Left kidney (tissue), 8 donors: ENCODE measurements at places on chromosomes 1 and 21.

GRCh38 chr1:22210176-22210575 lies 67.3 kb upstream of the WNT4 start:
- DNase-seq = no peak

DNA sequence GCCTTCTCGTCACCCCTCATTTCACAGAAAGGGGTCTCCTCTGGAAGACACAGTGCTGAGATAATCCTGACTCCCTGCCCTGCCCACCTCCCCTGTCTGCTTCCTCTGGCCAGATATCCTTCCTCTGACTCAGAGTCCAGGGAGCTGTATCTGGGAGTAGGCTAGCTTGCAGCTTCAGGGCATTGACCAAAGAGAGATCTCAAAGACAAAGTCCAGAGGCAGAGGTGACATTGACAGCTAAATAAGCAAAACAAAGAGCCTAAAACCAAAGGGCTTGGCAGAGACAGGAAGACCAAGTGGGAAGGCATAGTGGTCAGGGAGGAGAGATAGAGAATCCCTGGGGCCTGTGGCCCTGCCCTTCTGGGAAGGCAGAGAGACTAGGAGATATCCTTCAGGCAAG lies 64.9 kb downstream of the TNR start:
- no peak for DNase-seq

DNA sequence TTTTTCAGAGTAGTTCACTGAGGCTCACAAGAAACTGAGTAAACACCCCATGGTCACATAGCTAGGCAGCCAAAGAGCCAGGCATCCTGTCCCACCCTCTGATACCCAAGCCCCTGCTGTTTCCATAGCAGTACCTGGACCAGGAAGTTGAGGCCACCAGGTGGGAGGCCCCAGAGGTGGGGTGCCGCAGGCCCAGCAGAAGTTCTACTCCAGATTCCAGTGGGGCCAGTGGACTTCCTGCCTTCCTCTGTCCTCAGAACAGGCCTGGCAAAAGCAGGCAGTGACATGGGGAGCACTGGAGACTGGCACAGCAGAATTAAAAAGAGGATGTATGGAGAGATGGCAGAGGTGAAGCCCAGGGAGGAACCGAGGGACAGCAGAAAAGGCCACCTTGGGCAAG lies 19.0 kb downstream of the FOXO6 start:
- no peak for DNase-seq

DNA sequence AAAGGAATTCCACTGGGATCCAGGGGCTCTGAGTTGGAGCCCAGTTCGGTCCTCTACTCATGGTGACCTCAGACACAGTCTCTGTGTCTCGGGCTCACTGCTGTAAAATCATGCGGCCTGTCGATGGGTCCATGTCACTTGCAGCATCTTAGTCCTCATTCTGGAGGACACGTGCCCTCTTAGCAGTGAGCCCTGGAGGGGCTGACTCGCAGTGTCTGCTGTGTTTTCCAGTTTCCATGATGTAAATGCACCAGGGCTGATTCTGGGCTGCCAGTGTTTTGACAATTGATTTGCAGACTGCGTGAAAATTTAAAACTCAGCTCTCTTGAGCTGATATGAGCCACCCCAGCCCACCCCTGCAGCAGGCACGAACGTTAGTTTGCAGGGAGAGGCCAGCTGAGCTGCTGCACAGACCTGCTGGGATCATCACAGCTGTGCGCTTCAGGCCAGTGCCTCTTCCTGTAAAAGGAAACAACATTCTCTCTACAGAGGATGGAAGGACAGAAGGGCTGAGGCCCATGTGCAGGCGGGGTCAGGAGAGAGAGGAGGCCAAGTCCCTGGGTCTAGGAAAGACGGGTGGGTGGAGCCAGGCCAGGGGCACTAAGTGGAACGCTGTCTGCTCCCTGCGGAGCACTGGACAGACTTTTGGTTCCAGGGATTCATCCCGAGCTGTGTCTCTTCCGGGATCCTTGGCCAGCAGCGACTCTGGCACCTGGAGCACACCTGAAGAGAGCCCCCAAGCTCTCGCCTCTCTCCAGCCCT lies 42.6 kb downstream of the RSPH1 start:
- DNase-seq = no peak

GRCh38 chr21:43880111-43880985 lies 15.3 kb downstream of the AGPAT3 start:
- no peak for DNase-seq

- DNase-seq = no peak
Measured at GRCh38 chr1:54244655-54245054, 44.7 kb downstream of the MRPL37 start.

- DNase-seq = no peak
Measured at GRCh38 chr1:183515002-183515689, 42.8 kb downstream of the SMG7 start.

- no peak for DNase-seq
Measured at GRCh38 chr1:219798283-219799030, 129.9 kb downstream of the SLC30A10 start.

DNA sequence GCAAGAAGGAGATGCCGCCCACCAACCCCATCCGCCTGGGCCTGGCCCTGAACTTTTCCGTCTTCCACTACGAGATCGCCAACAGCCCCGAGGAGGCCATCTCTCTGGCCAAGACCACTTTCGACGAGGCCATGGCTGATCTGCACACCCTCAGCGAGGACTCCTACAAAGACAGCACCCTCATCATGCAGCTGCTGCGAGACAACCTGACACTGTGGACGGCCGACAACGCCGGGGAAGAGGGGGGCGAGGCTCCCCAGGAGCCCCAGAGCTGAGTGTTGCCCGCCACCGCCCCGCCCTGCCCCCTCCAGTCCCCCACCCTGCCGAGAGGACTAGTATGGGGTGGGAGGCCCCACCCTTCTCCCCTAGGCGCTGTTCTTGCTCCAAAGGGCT lies 732 bp downstream of the SFN start:
- DNase-seq = no peak

GRCh38 chr1:7388488-7389185 lies 382.5 kb upstream of the VAMP3 start:
- no peak for DNase-seq

GRCh38 chr1:76587212-76587611 lies 280.1 kb upstream of the ST6GALNAC5 start:
- DNase-seq = no peak

DNA sequence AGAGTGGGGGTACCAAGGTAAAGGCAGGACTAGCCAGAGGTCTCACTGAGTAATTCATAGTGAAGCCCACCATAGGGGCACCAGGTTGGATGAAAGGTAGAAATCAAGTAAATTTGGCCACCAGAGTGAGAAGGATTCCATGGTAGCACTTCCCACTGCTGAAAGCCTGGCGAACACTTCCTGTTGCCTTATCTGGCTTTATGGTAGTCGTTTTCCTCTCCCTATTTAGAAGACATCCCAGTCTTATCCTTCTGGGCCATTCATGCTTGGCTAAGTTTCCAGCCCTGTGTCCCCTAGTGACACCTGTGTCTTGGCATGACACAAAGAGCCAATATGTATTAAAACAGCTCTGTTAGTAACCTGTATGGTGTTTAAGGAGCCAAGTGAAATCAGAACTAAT lies 74.3 kb upstream of the SIPA1L2 start:
- DNase-seq = no peak

DNA sequence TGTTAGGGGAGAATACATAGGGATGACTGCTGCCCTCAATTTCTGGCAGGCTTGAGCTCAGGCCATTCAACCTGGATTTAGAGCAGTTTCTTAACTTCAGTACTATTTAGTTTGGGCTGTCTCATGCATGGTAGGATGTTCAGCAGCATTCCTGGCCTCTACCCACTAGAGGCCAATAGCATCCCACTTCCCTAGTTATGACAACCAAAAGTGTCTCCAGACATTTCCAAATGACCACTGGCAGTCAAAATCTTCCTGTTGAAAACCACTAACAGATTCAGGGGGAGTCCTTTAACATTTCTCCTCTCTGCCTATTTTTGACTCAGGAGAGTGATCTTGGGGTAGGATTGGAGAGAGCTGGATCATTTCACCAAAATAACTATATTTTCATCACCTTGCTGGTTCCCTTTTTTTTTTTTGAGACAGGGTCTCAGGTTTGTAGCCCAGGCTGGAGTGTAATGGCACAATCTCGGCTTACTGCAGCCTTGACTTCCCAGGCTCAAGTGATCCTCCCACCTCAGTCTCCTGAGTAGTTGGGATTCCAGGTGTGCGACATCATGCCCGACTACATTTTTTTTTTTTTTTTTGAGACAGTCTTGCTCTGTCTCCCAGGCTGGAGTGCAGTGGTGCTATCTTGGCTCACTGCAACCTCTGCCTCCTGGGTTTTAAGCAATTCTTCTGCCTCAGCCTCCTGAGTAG lies 8.7 kb downstream of the GNAT2 start:
- no peak for DNase-seq

- no peak for DNase-seq
Measured at GRCh38 chr21:37356706-37357105, 9.9 kb upstream of the DYRK1A start.

GRCh38 chr1:224292419-224292818 lies 37.6 kb downstream of the NVL start:
- DNase-seq = no peak

GRCh38 chr1:21205416-21205815 lies 28.7 kb upstream of the EIF4G3 start:
- DNase-seq = no peak

DNA sequence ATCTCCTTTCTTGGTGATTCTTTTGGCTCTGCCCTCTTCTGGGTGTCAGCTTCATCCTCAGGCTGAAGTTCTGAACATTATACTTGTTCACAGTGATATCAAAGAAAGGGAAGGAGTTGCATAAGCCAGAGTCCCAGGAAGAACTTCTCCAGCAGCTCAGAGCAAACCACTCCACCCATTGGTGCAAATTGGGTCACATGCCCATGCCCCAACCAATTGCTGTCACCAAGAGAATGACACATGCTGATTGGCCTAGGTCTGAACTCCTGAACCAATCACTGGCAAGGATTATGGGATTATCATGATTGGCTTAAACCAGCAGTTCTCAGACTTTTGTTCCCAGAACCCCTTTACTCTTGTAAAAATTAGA lies 256.5 kb upstream of the TMEM51 start:
- no peak for DNase-seq

DNA sequence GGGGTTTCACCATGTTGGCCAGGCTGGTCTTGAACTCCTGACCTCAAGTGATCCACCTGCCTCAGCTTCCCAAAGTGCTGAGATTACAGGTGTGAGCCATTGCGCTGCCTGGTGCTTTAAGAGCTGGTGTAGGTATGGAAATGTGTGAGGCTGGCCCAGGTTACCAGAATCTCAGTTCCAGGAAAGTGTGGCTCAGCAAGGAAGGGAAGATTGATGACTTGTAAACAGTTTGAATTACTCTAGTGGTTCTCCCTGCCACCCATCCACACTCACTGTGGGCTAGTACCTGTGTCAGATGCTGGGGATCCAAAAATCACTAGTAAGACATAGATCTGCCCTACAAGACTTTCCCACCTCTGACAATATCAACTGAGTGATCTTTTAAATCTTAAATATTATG lies 34.5 kb upstream of the SLC35D1 start:
- no peak for DNase-seq

DNA sequence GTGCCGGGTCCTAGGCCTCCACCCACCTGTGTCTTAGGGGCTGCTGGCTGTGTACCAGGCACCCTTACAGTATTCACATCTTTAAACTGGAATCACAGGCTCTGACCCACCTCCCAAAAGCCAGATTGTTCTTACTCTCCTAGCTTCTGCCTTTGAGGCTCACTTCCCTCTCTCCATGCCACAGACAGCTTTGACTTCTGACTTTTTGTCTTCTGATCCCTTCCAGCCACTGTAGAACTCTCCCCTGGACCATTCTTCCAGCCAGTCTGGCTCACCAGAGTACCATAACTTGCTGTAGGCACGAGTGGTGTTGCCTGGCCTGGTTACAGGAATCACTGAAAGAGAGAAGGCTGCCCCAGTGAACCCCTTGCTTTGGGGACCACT lies 58.1 kb upstream of the STUM start:
- no peak for DNase-seq

GRCh38 chr1:114026797-114027196 lies 47.5 kb downstream of the OLFML3 start:
- DNase-seq = no peak
